Thymus (tissue), 14 donors: ENCODE measurements at places on chromosomes 1 and 21. TPM values are rescaled to one million over a fixed set of nuclear protein-coding genes. Genes with fewer than 3 reads are reported as not detected.

DNA sequence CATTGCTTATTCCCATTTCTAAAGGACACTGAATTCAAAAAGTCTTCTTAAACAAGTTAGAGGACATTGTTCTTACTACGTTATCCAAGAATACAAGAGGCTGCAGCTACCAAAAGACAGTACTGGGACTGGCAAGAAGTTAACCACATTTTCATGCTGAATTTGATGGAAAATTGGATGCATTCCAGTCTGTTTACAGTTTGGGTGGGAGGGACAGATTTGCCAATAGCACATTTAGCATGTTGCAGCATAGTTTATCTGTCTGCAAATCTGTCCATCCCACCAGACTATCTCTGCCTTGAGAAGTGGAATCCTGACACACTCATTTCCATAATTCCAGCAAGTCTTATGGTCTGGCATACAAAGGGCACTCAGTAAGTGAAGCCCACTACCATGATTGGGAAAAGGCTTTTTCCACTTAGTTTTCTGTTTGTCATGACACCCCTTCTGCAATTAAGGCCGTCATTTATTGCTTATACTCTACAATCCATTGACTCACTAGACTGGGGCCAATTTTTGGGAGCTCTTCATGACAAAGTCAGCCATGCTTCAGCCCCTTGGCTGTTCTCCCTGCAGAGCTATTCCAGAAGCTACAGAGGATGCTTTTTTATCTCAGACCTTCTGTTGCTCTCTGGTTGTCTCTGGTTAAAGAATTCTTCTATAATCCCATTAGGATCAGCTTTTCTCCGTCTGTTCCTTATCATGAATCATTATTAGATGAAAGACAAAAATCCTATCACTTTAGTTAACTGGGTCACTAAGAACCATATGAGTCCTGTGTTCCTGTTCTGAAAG, 355.8 kb upstream of the PTBP2 start:
- DNase-seq, result no peak
- H3K4me1 ChIP-seq, result no peaks in the 10 kb centered on the region
- H3K36me3 ChIP-seq, result no peaks in the 10 kb centered on the region
- no peak overlapping the region for H3K4me3 ChIP-seq
- no peaks in the 10 kb centered on the region for H3K27me3 ChIP-seq
- H3K27ac ChIP-seq, result no peak overlapping the region

DNA sequence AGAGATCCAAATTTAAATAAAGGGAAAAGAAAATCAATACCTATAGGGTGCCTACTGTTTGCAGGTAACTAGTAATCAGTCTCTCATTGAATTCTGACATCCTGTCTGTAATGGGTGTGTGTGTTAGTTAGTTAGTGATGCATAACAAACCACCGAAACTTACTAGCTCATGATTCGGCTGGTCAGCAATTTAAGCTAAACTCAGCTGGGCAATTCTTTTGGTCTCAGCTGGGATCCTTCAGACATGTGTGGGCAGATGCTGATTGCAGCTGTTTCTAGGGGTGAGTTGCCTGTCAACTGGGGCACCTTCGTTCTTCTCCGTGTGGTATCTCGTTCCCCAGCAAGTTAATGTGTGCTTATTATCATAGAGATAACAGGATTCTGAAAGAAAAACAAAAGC, 40.2 kb upstream of the ZNF124 start:
- no peaks in the 10 kb centered on the region for H3K27me3 ChIP-seq
- H3K4me3 ChIP-seq, result no peak overlapping the region
- peaks cover 13% of the 10 kb centered on the region for H3K4me1 ChIP-seq
- DNase-seq, result no peak

DNA sequence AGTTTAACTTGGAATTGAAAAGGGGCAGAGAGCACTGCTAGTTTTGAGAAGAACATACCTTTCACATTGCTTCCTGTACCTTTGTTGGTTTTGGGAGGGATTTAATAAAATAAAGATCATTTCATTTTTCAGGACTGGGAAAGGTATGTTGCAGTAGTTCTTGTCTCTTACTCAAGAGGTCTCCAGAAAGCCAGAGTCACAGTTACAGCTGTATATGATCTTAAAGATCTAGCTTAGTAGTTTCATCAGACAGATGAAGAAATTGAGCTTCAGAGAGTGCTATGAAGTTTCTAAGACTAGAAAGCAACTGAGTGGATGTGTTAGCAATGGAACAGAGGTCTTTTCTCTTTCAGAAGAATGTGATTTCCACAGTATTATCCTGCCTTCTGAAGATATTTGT, 1.0 kb downstream of the OR10K2 start:
- H3K27me3 ChIP-seq, result no peaks in the 10 kb centered on the region
- H3K4me1 ChIP-seq, result no peaks in the 10 kb centered on the region
- peak overlapping the region; percentile 74 for H3K27ac ChIP-seq
- DNase-seq, result peak; percentile 76

DNA sequence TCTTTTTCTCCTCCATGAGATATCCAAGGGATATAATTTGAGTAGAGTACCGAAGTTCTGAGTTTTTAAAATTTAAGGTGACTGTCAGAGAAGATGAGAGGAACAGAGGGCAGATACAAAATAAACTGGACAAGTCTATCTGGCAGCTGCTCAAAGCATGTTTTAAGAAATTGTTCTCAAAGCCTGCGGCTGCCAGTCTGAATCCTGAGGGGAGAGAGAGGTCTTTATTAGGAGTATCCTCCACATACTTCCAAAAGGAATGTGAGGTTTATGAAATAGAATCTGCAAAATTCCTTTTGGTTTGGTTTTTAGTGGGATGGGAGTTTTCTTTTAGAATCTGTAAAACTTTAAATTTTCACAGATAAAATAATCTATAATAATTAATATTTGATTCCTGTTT, 41.3 kb downstream of the TTC13 start:
- H3K36me3 ChIP-seq, result peaks cover 4% of the 10 kb centered on the region
- no peak overlapping the region for H3K4me3 ChIP-seq
- H3K27ac ChIP-seq, result no peak overlapping the region

Gene C1orf141
- not detected for total RNA-seq

GRCh38 chr1:17550729-17551584, 11.5 kb downstream of the ARHGEF10L start:
- H3K27me3 ChIP-seq, result peaks cover 4% of the 10 kb centered on the region
- no peak for DNase-seq
- H3K36me3 ChIP-seq, result no peaks in the 10 kb centered on the region

- H3K4me3 ChIP-seq, result no peak overlapping the region
- no peaks in the 10 kb centered on the region for H3K4me1 ChIP-seq
- H3K36me3 ChIP-seq, result no peaks in the 10 kb centered on the region
- no peak for DNase-seq
- H3K27me3 ChIP-seq, result no peaks in the 10 kb centered on the region
Measured at GRCh38 chr21:15425049-15425448, 304.7 kb upstream of the USP25 start.

GRCh38 chr1:24442764-24443163, 27.2 kb downstream of the NIPAL3 start:
- peaks cover 33% of the 10 kb centered on the region for H3K36me3 ChIP-seq
- H3K27ac ChIP-seq, result no peak overlapping the region
- no peak for DNase-seq
- no peaks in the 10 kb centered on the region for H3K27me3 ChIP-seq
- H3K4me1 ChIP-seq, result no peaks in the 10 kb centered on the region

DNA sequence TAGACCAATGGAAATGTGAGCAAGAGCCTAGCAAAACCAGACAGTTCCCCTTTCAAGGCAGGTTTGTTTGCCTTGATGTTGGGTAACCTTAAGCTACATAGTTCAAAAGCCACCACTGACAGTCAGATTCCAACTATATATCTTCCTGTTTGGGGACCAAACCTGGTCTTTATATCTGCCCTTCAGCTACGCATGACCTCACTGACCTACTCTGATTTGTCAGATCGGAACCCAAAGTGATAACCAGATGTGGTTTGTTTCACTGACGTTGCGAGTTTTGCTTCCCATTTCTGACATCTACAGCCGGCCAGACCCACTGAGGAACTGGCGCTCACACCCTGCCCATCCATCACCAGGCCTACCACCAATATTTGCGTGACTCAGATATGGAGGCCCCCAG, 361.1 kb upstream of the CHRM3 start:
- no peaks in the 10 kb centered on the region for H3K36me3 ChIP-seq
- H3K4me1 ChIP-seq, result no peaks in the 10 kb centered on the region
- no peak overlapping the region for H3K27ac ChIP-seq
- DNase-seq, result no peak
- H3K27me3 ChIP-seq, result no peaks in the 10 kb centered on the region

- no peaks in the 10 kb centered on the region for H3K36me3 ChIP-seq
- no peak for DNase-seq
- no peaks in the 10 kb centered on the region for H3K4me1 ChIP-seq
- no peak overlapping the region for H3K27ac ChIP-seq
Measured at GRCh38 chr1:229170778-229171505, 100.0 kb upstream of the RAB4A start.

Gene SLC2A1
- total RNA-seq, result 23.7 TPM

- no peaks in the 10 kb centered on the region for H3K27me3 ChIP-seq
- H3K27ac ChIP-seq, result no peak overlapping the region
- peaks cover 3% of the 10 kb centered on the region for H3K36me3 ChIP-seq
- no peaks in the 10 kb centered on the region for H3K4me1 ChIP-seq
- no peak overlapping the region for H3K4me3 ChIP-seq
Measured at GRCh38 chr1:16275591-16275990, 38.6 kb upstream of the CPLANE2 start.
